ENCODE measurements at places on chromosomes 6 and 20.
A peak's percentile ranks its signal among the peaks of the same experiment; 100 is the strongest.

DNA sequence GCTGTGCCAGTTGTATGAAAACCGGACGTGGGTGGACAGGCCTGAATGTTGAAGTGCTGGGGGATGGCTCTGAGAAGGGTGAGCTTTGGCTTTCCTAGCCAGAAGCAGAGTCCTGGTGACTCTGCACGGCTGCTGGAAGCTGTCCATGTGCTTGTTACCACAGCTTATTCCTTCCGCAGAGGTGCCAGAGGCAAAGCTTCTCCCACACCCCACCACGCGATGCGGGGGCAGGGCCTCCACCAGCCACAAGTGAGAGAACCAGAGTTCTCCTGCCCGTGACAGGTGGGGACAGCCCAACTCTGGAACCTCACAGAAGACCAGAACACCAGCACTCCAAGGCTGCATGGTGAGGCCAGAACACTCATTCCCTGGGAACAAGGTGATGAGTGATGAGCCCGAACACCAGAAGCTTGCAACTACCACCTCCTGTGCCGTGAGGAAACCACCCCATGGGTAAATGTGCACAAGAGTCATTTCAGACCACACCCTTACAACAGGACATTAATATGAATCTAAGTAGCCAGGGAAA, 36.7 kb downstream of the JAG1 start:
- DNase-seq, result no peak

DNA sequence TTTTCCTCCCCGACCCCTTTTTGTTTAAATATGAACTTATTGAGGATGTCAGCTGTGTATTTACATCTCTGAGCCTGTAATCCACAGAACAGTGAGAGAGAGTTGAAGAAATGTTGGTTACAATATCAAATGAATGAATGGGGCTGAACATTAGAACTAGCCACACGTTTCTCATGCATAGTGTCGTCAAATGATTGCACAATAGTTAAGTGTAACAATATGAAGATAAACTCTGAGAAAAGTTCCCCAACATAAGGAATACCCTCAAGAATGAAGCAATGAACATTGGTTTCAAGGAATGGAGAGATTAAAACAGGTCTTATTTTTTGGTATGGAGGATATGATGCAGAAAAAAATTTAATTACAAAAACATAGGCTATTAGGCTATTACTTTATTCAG, 100.5 kb upstream of the DTNBP1 start:
- no peak for DNase-seq

DNA sequence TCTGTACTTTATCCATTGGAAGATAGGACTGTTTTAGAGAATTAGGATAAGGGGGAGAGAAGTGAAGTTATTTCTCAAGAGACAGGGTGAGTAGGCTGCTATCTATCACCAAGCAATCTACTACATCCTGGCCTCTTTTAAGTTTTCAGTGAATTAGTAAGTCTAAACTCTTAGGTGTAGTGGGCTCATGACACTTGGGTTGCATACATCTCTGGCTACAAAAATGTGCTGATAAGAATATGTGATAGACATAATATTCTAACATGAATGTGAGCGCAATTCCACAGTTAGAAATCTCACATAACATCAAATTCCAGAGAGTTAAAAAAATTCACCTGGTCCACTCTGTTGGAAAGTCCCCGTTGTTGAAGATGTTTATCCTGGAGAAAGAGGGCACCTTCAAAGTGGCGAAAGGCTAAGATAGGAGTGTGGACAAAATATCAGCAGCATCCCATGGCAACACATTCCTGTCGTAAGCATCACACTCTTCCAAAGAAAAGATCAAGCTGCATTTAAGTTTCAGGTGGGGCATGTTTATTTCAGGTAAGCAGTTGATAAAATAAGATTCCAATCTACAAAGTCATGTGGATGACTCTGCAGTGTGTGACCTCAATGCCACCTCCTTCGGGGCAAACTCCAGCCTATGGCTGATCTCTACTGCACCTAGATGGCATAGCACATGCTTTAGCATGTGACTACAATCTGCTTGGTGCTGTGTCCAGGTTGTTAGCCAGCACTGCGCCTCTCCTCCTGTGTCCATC, 111.7 kb upstream of the NEDD9 start:
- DNase-seq, result no peak

DNA sequence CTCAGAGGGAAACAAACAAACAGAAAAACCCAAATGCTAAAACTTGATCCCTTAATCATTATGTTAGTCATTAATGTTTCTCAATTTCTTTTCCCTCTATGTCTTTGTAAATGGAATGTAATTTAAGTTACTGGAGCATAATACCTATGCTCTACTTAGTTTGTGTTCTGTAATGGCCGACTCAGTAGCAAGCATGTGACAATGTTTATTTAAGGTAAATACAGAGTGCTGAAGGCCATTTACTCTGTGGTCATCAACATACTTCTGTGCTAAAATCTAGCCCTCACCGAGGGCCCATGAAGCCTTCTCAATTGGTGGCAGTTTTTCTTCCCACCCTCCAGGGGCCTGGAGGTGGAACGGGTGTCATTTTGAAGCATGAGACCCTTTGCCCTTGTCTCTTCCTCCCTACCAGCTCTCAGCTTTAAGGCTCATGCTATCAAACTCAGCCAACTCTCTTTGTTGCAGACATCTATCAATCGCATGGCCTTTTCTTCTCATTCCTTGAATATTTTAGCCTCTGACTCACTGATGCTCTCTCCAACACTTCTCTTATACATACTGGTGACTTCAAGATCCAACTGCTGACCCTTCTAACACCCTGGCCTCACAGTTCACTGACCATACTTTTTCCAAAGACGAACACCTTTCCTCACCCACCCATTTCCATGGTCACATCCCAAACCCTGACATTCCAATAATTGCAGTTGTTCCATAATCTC, 48.2 kb downstream of the STX7 start:
- no peak for DNase-seq

DNA sequence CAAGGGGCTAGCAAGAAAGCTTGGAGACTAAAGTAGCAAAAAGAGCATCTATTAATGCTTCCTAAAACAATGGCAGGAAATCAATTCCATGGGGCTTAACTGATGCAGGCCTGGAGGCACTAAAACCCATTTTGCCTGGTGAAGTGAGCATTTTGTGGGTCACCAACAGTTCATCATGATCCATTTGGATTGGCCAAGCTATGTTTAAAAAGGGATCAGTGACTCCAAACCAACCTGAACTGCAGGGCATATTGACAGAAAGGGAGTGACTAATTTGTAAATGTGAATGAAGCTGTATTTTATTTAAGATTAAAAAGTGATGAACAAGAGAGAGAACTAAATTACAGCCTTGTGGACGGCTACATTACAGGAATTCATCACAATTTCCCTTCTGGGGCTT, 132.0 kb downstream of the PCSK2 start:
- DNase-seq, result no peak

DNA sequence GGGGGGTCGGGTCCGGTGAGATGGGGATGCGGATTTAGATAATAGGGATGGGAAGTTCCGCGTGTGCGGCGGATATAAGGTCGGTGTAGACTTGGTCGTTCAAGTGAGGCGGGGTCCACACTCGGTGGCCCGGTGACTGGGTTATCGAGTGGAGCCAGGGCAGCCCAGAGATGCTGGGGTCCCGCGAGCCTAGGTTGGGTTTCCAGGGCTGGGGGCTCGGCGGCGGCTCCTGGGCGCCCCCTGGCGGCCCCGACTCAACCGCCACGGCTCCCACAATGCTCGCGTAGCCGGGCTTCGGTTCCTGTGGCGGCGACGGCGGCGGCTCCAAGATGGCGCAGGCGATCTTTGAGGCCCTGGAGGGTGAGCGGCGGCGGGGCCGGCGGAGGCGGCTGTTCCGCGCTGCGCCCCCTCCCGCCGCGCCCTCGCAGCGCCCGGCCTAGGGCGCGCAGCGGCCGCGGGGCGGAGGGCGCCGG, at the start of gene ZNF341:
TSS of gene ZNF341 (plus strand) at position 304 of the 473 bp plus-strand sequence. CDS start at position 330, 26 bp downstream.
- peak; percentile 94 for DNase-seq

GRCh38 chr6:22613695-22614094, 44.3 kb downstream of the HDGFL1 start:
- DNase-seq, result no peak

DNA sequence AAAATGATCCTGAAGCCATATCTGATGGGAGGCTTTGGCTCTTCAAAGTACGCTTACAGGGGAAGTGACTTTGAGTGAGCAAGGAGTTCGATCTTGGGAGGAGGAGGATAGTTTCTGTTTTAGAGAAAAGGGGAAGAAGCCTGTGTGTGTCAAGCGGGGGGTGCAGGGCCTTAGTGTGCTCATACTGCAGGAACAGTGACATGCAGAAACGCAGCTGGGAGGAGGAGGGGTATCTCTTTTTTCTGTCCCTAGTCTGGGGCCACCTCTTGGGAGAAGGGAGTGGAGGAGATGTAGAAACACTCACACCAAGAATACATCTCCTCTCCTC, 19.8 kb downstream of the SIRPD start:
- peak; percentile 80 for DNase-seq

DNA sequence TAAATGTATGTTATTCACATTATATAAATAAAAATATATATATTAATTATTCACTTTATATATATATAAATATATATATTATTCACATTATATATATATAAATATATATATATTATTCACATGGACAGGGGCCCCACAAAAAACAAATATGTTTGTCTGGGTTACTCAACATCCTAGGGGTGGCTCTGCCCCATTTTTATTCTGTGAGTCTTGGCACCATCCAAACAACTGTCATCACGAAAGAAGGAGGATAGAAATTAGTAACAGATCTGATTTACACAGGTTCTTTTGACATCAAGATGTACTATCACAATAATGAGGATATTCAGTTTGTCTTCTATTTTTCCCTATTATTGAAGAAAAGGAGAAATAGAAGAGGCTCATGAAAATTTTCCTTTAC, 187.3 kb downstream of the GPX5 start:
- DNase-seq, result no peak

DNA sequence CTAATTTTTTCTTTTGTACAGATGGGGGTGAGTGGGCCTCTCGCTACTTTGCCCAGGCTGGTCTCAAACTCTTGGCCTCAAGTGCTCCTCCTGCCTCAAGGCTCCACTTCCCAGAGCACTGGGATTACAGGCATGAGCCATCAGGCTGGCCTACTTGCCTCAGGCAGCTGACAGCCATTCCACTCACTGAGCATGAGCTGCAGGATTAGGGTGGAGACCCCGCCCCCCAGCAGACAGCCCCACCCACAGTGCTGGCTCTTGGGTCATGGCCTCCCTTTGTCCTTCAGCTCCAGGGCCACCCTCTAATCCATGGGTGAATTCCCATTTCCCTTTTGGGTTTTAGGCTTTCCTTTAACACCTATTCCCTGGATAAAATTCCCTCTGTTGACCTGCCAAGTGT, 82.1 kb downstream of the BFSP1 start:
- no peak for DNase-seq

DNA sequence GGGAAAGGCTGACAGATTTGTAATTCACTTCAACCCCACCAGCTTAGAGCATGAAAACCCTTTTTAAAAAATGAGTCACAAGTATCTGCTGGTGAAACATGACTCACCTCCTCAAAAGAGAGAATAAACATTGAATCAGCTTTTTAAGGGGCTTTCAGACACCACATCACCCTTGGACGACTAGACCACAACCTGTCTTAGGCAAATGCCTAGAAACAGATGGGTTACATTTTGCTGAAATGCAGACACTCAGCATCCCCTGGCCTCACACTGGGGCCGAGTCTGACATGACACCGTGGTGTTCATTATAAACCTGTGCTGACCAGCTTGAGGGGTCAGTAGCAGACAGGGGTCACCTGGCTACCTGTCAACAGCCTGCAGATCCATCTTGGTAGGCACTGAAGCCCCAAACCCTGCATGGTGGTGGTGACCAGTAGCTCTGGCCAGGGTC, 175.3 kb upstream of the CST7 start:
- no peak for DNase-seq
